AML-193 (cell line): ENCODE measurements at places on chromosomes 7 and 10.

DNA sequence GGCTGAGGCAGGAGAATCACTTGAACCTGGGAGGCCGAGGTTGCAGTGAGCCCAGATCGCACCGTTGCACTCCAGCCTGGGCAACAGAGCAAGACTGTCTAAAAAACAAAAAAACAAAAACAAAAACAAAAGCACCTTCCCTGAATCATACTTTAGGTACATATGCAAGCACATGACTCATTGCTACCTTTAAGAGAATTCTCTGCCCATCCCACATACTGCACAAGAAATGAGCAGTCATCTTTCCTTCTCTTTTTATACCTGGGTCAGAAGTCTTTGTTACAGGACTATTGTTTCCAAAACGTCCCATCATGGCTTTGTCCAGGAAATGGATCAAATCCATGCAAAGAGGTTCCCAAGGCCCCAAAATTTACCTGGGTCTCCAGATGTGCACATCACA is 21.5 kb upstream of the AKR1B10 start:
- no peak for DNase-seq

DNA sequence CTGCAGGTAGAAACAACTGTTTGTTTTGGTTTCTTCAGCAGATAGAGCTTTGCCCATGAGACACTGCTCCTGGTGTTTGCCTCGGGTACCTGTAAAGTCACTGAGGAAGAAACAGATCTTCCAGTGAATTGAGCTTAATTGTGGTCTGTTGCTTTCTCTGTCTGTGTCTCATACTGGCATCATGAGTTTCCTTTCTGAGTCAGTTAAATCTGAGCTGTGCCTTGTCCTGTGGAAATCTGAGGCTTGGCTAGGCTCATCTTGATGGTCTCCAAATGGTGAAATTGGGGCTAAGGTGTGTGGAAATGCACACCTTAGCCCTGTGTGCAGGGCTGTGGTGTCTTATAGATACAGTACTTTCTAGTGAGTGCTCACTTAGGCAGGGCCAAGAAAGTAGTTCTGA is 67.4 kb downstream of the GBF1 start:
- no peak for DNase-seq

GRCh38 chr10:82245157-82245556 is 370.2 kb downstream of the NRG3 start:
- DNase-seq = no peak

- no peak for DNase-seq
Measured at GRCh38 chr10:51311228-51311627, 236.9 kb downstream of the PRKG1 start.

GRCh38 chr10:49749144-49749543 is 13.0 kb downstream of the OGDHL start:
- no peak for DNase-seq

DNA sequence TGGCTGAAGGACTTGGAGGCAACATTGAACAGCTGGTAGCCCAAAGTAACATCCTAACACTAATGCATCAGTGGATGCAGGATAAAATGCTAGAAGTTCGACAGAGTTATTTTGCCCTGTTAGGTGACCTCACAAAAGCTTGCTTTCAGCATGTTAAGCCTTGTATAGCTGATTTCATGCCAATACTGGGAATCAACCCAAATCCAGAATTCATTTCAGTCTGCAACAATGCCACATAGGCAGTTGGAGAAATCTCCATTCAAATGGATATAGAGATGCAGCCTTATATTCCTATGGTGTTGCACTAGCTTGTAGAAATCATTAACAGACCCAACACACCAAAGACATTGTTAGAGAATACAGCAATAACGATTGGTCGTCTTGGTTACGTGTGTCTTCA is 62.9 kb downstream of the CCSER2 start:
- DNase-seq = no peak

- no peak for DNase-seq
Measured at GRCh38 chr7:47351233-47352154, 230.4 kb downstream of the TNS3 start.

DNA sequence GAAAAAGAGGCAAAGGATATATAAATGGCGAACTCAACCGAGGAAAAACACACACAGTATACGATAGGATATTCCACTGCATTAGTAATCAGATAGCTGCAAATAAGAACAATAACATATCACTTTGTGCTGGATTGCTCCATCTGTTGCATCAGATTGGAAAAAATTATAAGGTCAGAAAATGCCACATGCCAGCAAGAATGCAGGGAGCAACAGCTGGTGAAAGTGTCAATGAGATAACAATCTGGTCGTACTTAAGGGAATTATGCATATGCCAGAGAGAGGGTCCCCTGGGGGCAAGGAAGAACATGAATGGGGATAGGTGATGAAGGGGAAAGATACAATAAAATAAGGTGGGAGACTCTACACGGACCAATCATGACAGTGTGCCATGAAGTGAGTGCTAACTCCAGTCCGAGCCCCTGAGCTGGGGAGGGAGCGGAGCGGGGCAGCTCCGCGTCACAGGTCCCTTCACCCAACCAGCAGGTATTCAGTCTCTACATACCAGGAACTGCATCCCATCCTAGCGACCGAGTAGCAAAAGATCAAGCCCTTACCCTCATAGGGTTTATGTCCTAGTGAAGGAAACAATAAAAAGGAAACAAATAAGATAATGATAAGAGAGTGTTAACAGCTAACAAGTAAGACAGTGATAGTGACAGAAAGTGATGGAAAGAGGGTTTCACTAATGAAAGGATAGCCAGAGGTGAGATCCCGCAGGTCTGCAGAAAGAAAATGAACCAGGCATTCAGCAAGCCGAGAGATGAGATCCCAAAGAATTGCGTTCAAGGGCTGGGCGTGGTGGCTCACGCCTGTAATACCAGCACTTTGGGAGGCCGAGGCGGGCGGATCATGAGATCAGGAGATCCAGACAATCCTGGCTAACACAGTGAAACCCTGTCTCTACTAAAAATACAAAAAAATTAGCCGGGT is 9.4 kb downstream of the MPP7 start:
- no peak for DNase-seq

DNA sequence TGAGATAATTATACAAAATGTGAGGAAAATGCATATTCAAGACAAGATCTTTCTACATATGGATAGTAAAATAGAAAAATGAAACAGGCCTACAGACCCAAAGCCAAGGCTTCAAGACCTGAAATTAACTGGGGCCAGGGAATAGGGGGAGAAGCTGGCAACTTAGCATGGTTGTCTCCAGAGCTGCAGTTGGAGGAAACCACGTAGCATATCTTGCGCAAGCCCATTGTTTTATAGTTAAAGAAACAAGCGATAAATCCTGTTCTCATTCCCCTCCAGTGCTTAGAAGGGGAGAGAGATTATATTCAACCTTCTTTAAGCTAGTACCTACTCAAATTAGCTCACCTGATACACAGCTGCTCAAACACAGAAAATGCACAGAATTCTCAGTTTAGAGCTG is 197.1 kb downstream of the SORCS1 start:
- DNase-seq = peak; percentile 23

DNA sequence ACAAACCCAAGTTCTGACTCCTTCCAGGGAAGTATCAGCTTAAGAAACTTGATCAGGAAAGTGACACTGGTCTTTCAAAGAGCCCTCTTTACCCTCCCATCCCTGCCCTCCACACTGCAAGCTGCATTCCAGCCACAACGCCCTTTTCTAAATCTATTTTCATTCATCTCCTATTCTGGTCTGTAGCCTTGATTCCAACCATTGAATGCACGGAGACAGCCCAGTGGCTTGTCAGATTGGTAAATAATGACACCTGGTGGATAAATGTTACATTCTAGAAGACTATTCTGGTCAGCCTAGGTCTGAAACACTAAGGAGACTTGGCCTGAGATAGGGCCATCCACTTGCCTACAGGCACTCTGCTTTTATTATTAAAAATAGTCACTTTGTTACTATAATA is 20.9 kb downstream of the MORN4 start:
- peak; percentile 32 for DNase-seq

- no peak for DNase-seq
Measured at GRCh38 chr7:101410743-101411507, 48.2 kb downstream of the COL26A1 start.

GRCh38 chr10:122657255-122657654 is 42.4 kb downstream of the C10orf120 start:
- no peak for DNase-seq

DNA sequence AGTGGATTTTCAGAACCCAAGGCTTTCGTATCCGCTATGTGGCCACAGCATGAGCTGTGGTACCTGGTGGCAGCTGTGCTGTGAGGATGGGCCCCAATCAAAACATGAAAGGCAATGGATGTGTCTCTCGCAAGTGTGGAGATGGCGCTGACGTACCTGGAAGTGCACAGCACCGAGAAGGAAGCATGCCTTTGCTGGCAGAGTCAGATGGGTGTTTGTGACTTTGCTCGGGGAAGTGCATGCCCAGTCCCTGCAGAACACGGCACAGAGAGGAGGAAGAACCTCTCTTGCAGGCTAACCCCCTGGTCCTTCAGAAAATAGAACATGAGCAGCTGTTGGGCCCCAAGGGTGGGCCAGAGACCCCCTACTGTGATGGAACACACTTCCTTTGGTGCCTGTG is 654.1 kb upstream of the ZWINT start:
- DNase-seq = no peak

DNA sequence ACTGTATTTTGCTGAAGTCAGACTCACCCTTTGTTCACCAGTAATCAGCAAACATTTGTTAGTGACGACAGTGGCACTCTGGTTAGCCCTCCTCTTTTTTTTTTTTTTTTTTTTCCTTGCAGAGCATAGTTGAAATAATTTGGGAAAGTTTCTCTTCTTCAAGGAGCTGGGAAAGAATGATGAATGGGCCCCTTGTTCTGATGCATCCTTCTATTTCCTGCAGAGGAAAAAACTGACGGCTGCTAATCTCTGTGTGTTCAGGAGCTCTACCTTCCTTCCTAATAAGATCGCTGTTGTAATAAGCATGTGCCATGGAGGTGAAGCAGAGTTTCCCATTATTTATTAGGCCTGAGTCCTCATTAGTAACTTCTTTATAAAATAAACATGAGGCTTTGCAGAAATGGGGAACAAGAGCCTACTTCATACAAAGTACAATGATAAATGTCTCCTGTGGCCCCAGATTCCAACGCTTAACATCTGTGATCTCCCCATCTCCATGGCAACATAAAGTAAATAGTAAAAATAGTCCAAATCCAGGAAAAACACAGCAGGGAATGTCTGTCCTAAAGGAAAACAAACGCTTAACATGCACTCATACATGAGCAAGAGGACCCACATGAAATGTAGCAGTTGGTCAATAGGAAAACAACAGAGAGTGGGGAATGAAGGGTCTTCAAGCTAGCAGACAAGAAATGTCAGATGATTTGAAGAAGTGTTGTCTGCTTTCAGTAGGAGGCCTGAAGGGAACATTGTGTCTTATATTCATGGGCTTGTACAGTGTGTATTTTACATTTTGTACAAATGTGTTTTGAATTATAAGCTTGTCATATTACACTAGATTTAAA is 59.1 kb upstream of the CALD1 start:
- no peak for DNase-seq

DNA sequence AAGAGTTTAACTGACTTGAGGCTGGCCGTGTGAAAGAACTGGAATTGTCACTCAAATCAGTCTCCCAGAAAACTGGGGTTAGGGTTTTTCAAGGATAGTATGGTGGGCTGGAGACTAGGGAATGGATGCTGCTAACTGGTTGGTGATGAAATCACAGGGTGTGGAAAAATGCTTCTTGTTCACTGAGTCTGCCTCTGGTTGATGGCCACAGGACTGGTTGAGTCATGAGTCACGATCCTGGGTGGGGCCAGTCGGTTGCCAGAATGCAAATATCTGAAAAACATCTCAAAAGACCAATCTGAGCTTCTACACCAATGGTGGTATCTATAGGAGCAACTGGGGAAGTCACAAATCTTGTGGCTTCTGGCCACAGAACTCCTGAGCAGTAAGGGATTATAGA is 16.3 kb upstream of the BAMBI start:
- DNase-seq = no peak

GRCh38 chr7:14179781-14180180 is 190.3 kb upstream of the ETV1 start:
- no peak for DNase-seq

GRCh38 chr10:28684986-28685580 is 7.8 kb downstream of the BAMBI start:
- no peak for DNase-seq

GRCh38 chr10:80477813-80478212 is 23.7 kb downstream of the TSPAN14 start:
- DNase-seq = no peak

DNA sequence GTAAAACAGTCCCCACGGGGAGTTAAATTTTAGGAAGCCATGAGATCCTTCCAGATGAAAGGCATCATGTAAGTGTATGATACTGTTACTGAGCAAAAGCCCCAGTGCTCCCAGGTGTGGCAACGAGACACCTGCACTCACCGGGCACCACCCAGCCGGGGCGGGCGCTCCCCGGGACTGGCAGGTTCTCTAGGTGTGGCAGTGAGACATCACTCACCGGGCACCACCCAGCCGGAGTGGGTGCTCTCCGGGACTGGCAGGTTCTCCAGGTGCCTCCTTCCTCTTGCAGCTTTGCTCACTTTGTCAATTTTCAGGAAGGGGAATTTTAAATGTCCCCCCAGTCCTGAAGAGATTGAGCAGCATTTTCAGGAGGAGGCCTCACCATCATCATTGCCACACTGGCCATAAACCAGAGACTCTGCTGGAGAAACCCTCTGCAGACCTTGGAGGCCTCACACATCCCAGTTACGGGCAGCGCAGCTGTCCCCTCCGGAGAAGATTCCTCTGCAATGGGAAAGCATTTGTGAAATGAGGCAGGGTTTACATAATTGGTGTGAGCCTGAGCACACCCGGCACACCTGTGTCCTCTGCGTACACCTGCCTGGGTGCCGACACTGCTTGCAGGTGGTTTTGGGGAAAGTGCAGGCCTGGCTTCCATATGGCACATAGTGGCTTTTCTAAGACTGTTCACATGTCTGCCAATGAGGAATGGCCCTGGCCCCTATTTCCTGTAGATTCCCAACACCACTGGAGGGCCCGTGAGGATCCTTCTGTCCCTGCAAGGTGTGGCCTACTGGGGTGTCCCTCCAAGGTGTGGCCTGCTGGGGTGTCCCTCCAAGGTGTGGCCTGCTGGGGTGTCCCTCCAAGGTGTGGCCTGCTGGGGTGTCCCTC is 191.4 kb downstream of the EBF3 start:
- DNase-seq = no peak
